H1 (cell line): ENCODE measurements at places on chromosomes 2 and 18. TPM values are rescaled to one million over a fixed set of nuclear protein-coding genes. Genes with fewer than 3 reads are reported as not detected.

DNA sequence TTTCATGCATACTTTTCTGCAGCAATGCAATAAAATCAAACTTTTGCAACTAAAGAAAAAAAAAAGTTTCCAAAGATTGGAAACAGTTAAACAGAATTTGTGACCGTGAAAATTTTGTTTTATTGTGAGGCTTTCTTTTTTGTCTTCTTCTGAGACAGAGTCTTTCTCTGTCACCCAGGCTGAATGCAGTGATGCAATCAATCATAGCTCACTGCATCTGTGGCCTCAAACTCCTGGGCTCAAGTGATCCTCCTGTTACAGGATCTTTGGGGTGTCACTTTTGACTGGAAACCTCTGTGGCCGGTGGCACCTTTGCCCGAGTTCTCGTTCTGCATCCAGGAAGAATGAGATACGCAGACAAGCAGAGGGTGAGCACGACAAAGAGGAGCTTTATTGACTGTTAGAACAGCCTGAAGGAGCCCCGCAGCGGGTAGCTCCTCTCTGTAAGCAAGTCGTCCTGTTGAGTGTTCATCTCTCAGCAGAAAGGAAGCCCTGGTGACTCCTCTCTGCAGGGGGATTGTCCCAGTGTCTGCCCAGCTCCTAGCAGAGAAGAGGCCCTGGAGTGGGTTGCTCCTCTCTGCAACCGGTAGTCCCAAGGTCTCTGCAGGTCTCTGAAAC is 16.9 kb upstream of the ILKAP start:
- no peak for DNase-seq

DNA sequence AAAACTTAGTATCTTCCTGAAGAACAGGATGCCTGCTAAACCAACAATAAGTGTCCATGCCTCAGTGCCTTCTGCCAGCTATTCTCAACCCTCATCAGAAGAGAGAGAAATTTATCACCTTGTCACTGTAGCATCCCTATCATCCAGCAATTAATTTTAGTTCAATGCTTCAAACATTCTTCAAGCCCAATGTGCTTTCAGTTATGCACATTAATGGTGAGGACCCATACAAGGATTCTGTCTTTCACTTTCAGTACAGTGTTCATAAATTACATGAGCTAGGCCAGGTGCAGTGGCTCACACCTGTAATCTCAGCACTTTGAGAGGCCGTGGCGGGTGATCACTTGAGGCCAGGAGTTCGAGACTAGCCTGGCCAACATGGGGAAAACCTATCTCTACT is 47.0 kb upstream of the MSH6 start:
- DNase-seq, result no peak

- DNase-seq, result no peak
Observed at GRCh38 chr2:144414324-144414845, 105.5 kb downstream of the ZEB2 start.

DNA sequence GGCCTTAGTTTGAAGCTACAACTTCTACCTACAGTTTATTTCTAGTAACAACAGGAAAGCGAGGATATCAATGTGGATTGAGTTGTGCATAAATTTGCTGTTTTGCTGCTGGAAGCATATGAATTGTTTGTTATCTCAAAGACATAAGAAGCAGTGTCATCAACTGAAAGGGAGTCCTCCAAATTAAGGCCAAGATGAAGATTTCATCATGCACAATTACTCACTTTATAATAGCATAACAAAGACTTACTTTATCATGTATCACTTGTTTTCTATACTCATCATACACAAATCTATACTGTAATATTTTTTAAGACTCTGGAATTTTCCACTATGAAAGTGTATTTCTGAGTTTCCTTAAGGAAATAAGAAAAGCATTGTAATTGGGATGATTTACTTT is 136.1 kb upstream of the FANCL start:
- DNase-seq, result no peak

Gene TEKT4
- total RNA-seq, result not detected in 2 replicates

Gene INHBB
- total RNA-seq, result 0.23 and 0.30 TPM in 2 replicates
